ENCODE measurements at places on chromosomes 4 and X.

- no peak for DNase-seq
Measured at GRCh38 chr4:97590266-97590665, 553.0 kb downstream of the STPG2 start.

DNA sequence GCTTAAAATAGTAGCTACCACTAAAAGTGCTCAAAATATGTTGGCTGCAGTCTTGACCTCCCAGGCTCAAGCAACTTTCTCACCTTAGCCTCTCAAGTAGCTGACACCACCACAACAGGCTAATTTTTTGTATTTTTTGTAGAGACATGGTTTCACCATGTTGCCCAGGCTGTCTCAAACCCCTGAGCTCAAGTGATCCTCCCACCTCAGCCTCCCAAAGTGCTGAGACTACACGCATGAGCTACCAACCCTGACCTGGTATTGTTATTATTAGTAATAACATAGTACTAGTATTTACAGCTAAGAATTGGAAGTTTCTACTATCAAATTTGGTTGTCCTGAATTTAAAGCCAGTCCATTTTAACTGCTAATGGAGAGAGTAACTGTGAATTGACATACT lies 18.0 kb downstream of the STAP1 start:
- no peak for DNase-seq

DNA sequence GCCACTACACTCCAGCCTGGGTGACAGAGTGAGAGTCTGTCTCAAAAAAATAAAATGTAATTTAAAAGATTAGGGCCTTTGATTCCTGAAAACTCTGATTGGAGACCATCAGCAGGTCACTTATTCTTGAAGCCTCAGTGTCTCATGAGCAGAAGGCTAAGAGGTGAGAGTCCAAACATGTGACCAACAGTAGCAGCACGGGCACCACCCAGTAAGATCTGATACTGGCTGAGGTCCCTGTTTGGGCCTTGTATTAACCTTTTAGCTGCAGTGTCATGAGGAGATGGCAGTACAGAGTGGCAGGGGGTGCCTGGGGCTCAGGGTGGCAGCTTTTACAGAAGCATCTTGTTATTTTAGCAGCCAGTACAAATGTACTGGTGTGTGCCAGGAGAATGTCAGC lies 89.3 kb downstream of the FHDC1 start:
- DNase-seq, result no peak

DNA sequence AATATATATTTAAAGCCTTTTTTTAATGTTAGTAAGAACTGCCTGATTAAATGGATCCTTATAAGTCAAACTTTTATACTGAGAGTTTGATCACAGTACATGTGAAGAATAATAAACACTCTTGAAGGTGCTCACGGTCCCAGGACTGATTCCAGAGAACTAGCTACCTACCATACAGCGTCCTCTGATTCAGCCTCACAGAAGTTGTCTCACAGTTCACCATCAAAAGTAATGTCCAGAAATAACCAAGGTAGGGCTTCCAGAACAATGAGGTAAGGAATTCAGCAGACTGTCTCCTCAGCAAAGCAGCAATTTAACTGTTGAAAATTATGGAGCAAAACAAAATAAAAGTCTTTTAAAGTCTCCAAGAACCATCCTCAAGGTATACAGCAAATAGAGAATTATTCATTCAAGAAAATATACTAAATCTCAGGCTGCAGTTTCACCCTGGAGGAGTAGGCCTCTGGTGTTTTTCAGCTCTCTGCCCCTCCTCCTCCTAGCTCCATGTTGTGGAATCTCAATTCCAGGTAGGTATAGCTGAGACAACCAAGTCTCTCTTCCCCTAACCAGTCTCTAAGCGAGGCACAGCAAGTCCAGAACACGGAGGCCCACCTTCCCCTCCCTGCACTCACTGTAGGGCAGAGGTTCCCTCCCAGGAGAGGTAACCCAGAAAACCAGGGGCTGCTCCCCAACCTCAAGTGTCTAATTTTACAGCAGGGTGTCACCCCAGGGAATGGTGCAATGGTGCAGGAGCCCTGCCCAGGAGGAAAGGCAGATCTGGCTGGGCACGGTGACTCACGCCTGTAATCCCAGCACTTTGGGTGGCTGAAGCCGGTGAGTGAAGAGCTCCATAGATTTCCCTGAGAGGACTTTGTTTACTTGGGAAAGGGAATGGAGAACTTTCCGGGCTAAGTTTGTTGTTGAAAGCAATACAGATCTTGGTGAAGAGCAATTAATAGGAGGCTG lies 28.6 kb downstream of the FAM241A start:
- DNase-seq, result no peak

DNA sequence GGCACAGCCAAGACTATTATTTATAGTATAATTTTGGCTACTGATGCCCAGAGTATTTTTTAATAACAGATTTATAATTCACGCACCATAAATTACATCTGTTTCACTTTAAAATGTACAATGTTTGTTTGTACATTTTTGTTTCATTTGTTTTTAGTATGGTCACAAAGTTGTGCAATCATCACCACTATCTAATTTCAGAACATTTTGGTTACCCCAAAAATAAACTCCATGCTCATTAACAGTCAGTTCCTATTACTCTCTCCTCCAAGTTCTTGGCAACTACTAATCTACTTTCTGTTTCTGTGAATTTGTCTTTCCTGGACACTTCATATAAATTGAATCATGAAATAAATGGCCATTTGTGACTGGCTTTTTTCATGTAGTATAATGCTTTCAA lies 176.7 kb downstream of the SH3BGRL start:
- no peak for DNase-seq

GRCh38 chr4:1945124-1945895 lies 63.5 kb downstream of the NELFA start:
- DNase-seq, result no peak

DNA sequence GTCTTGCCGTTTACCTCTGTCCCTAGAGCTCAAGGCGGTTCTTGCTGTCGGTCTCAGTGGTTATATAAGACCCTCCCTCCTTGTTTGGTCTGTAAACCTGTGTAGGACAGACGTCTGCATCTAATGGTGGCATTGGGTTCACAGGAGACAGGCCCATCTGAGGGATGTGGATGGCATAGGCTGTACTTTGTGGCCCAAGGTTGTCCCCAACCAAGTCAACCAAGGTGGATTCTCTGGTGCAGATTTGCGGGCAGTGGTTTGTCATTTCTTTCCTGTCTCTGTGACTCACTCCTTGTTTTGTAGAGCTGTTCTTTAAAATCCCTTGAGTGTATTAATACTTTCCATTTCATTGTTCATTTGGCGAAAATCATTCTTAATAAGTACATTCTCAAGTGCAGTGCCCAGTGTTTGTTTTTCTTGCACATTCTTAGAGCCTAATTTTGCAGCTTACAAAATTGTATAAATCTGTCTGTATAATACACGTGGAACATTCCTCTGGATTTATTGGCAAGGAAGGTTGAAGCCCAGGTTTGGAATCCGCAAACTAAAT lies 68.0 kb upstream of the TLR2 start:
- DNase-seq, result no peak

GRCh38 chr4:149645790-149646189 lies 169.9 kb downstream of the IQCM start:
- no peak for DNase-seq

DNA sequence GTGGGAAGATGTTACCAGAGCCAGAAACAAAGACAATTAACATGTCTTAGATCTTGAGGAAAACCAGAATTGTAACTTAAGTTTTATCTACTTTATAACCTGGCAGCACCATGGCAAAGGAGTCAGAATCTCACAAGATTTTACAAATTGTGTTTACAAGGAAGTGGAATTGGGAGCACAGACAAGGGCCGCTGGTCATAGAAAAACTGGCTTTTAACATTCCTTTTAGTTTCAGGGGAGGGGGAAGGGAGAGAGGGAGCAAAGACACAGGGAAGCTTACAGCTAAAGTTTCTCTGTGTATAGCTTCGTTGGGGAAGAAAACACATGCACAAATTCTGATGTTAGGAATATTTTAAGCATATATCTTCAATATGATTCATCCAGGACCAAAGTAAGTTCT lies 10.3 kb upstream of the UGT2B11 start:
- DNase-seq, result no peak

DNA sequence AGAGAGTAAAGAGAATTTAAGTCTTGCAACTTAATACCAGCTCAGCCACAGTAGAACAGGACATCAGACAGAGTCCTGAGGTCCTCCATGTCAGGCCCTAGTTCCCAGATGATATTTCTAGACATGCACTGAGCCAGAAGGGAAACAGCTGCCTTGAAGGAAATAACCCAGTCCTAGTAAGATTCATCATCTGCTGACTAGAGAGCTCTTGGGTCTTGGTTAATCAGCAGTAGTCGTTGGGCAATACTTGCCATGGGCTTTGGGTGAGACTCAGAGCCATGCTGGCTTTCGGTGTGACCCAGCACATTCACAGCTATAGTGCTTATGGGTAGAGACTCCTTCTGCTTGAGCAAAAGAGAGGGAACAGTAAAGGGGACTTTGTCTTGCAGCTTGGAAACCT lies 379.1 kb downstream of the AR start:
- no peak for DNase-seq

DNA sequence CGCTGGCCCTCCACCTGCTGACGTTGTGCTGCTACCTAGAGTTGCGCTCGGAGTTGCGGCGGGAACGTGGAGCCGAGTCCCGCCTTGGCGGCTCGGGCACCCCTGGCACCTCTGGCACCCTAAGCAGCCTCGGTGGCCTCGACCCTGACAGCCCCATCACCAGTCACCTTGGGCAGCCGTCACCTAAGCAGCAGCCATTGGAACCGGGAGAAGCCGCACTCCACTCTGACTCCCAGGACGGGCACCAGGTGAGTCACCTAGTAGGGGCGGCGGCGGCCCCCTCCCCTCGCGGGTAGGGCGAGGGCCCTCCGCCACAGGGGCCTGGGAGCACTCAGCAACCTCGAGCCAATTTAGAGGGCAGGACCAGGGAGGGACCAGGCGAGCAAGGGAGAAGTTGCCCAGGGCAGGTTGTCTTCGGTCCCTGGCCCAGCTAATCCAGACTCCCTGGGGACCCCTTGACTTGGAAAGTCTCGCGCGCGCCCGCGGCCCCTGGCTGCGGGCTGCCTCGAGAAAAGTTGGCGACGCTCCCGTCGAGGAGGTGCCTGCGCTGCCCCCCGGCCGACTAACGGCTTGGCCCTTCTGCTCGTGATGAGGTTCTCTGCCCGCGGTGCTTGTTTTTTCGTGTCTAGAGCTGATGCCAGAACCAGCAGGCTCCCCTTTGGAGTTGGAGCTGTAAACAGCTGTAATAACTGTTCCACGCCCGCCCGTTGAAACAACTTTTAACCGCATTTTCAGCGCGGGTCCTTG lies 717 bp downstream of the EDA start:
- DNase-seq, result peak; percentile 30

GRCh38 chr4:98939892-98940298 lies 11.0 kb upstream of the EIF4E start:
- DNase-seq, result peak; percentile 77

DNA sequence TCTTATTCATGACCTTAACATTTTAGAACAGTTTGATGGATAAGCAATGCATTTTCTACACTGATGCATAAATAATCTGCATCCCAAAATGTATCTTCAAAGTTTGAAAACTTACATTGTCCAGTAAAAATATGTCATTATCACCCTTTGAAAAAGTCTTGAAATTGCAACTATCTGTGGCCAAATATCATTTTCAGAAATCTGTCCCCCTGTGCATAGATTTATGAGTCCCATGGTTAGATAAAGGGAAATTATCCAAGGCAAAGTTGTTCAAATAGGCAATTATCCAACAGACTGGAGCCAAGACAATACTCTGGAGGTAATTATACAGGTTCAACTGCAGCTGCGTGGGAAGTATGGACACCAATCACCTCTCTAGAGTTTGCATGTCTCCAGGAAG lies 182.5 kb upstream of the INTU start:
- no peak for DNase-seq

- DNase-seq, result no peak
Measured at GRCh38 chr4:168496834-168497233, at the start of gene PALLD. Gene PALLD, plus strand, starts transcription at chr4:168497052.

GRCh38 chrX:43785930-43786591 lies 96.2 kb downstream of the MAOB start:
- DNase-seq, result no peak

DNA sequence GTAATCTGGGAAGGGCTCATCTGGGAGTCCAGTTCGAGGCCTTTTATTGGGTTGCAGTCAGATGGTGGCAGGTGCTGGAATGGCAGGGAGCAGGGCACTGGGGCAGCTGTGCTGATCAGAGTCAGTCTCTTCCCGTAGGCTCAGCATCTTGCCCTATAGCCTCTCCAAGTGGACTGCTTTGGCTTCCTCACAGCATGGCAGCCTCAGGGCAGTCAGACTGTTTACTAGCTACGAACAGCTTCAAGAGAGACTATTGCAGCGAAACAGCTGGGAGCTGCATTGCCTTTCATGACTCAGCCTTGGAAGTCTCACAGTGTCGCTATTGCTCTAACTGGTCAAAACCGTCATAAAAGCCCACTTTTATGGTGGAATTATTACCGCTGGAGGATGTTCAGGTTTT lies 26.8 kb upstream of the DUSP21 start:
- DNase-seq, result no peak

DNA sequence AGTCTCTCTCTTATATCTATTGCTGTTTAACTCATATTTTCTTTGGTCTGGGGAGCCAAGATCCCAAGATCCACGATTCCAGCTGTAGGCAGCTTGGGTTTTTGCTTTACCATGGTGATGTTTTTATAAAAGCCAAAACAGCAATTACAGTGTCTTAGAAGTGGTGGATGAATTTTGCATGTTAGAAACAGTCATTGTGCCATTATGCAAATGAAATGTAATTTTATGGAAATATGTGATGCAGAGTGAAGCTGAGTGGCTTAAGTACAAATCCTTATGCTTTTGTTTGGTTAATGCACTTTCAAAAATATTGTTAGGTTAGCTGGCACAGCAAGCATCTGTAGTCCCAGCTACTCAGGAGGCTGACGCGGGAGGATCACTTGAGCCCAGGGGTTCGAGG lies 32.8 kb upstream of the PTTG2 start:
- DNase-seq, result no peak

DNA sequence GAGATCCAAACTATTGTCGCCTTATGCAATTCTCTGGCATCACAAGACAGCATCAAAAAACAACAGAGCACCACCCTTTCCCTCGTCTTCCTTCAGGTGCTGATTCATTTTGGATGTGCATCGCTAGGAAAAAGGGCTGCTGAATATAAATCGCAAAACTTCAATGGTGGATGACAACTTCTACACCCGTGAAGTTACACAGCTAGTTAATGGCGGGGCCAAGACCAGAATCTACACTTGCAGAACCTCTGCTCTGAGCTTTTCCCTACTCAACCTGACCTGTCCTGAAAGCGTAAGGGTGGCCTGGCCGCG lies 674 bp downstream of the GNPDA2 start:
- DNase-seq, result no peak

- no peak for DNase-seq
Measured at GRCh38 chr4:95294321-95294720, 254.5 kb downstream of the UNC5C start.

GRCh38 chrX:132489578-132490419 lies 961 bp upstream of the MBNL3 start:
- DNase-seq, result peak; percentile 58
